ENCODE measurements at places on chromosomes 7 and 10.
A peak's percentile ranks its signal among the peaks of the same experiment; 100 is the strongest.

GRCh38 chr10:69407621-69408301 lies 9.0 kb downstream of the TACR2 start:
- DNase-seq = no peak

- DNase-seq = no peak
Measured at GRCh38 chr7:57416601-57417358, 33.2 kb upstream of the ZNF716 start.

- DNase-seq = no peak
Measured at GRCh38 chr10:79304479-79305087, 42.7 kb upstream of the PPIF start.

DNA sequence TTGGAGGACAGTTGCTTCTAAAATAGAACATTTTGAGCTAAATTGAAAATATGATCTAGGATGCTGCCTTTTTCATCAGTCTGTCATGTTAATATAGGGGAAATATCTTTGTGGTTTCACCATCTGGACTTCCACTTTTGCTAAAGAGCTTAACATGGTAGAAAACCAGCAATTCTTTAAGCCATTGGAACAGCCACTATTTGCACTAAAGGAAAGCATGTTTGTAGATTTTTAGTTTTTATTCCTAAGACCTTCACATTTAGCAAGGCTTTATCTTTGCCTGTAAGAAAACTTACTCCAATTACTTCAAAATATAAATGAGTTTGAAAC lies 291.0 kb downstream of the RNLS start:
- no peak for DNase-seq

DNA sequence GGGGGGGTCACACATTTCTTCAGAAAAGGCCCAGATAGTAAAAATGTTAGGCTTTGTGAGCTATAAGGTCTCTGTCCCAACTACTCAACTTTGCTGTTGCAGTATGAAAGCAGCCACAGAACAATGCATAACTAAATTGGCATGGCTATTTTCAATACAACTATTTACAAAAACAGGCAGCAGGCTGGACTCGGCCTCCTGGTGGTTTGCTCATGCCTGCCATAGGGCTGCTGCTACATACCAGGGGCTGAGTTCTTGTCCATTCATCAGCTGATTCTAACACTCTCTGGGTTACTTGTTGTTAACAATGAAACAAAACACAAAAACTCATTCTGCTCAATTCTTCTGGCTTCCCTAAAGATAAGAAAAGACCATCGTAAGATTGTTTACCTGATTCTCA lies 109.4 kb upstream of the ADAM12 start:
- no peak for DNase-seq

GRCh38 chr7:37408291-37409228 lies 40.1 kb downstream of the ELMO1 start:
- no peak for DNase-seq

DNA sequence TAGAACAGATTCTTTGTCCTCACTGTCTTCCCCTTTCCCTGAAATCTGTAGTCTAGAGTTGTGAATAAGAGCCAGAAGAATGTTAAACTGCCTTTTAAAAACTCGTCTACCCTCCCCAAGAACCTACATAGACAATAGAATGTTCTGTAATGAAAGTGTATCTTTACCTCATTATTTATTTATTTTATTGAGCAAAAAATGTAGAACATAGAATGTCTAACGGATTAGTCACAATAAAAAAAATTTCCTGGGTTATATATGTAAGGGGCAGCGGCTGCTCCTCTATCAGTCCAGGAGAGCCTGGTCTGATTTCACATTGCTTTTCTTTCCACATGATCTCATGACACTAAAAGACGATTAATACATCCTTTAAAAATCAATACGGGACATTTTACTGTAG lies 135.7 kb downstream of the SDK1 start:
- no peak for DNase-seq

DNA sequence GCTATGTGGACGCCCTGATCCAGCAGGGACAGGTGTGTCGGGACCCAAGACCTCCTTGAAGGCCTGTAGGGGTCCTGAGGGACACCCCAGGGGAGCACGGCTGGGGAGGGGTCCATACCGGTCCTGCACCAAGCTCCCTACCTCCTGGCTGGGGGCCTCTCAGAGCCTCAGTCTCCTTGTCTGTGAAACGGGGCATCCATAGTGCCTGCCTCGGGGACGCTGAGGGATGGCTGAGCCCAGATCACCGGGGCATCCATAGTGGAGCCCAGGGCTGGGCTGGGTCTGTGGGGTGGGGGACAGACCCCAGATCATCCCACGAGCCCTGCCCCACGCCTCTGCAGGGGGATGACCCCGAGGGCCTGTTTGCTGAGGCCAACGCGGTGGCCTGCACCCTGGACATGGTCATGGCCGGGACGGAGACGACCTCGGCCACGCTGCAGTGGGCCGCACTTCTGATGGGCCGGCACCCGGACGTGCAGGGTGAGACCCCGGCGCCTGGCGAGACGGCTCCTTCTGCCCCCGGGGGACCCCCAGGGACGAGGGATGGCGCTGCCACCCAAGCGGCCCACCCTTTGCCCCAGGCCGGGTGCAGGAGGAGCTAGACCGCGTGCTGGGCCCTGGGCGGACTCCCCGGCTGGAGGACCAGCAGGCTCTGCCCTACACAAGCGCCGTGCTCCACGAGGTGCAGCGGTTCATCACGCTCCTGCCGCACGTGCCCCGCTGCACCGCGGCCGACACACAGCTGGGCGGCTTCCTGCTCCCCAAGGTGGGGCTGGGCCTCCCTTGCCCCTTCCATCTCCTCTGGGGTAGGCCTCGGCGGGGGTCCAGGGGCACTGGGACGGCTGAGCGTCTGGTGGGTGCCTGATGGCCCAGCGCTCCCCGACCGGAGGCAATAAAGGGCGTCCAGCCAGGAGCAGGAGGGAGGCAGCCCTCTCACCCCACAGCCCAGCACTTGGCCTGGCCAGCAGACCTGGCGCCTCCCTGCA lies 4.1 kb downstream of the CYP2W1 start:
- DNase-seq = no peak

DNA sequence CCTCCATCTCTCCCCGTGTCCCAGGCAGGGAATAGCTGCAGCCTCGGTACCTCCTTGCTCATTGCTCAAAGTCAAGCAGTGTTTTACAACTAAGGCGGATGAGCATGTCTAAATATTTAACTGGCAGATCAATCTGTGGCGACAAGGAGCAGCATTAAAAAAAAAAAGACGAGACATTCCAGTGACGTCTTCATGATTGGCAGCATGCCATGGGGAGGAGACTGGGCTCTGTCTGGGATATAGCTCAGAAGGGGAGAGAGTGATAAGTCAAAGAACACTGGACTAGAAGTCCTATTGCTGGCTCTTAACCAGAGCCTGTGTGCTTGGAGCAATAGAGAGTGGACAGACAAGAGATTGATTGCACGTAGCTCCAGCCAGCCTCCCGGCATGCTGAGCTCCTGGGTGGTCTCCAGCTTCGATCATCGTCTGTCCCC lies 287.5 kb upstream of the PODXL start:
- DNase-seq = peak; percentile 53

All from femur (tissue), 1 donor.